ENCODE measurements at places on chromosomes 2 and 18.

GRCh38 chr2:241020201-241020600 is 21.8 kb downstream of the SNED1 start:
- no peak for DNase-seq

GRCh38 chr18:6022074-6022444 is 126.7 kb upstream of the TMEM200C start:
- DNase-seq, result no peak

DNA sequence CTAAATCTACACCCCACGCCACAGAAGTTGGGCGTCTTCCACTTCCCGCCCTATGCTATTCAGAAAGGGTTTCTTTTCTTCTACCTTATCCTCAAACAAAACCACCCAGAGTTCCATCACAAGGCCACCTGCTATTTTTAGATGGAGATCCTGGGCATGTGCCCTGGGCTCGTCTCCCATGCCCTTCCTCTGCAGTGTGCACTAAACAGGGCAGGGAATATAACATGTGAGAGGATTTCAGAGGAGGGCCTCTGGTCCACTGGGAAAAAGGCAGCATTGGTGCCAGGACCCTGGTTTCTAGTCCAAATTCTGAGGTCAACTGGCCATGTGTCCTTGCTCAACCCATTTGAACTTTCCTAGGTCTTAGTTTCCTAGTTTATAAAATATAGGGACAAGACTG is 320.0 kb downstream of the NCKAP5 start:
- no peak for DNase-seq

- DNase-seq, result no peak
Observed at GRCh38 chr18:58194028-58194427, 150.0 kb downstream of the NEDD4L start.

GRCh38 chr2:160114020-160114419 is 51.6 kb upstream of the PLA2R1 start:
- DNase-seq, result no peak

GRCh38 chr2:54514822-54515569 is 58.9 kb downstream of the SPTBN1 start:
- DNase-seq, result no peak

GRCh38 chr2:116754381-116755101 is 1060.0 kb upstream of the DDX18 start:
- DNase-seq, result no peak

- no peak for DNase-seq
Observed at GRCh38 chr2:239223310-239224198, 177.3 kb downstream of the HDAC4 start.

GRCh38 chr18:61735564-61736102 is 157.2 kb downstream of the RNF152 start:
- DNase-seq, result no peak

DNA sequence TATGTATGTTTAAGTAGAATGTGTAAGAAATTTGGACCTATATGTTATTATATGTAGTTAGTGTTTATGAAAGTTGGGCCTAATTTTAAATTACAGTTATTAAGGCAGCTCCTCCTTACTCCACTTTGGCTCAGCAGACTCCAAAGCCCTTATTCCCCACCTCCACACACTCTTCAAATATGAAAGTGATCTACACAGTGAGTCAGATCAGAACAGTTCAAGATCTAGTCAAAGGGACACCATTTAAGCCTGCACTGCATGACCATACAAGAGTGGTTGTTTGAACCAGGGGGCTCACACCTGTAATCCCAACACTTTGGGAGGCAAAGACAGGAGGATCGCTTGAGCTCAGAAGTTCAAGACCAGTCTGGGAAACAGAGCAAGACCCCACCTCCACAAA is 21.2 kb upstream of the PMAIP1 start:
- DNase-seq, result no peak

DNA sequence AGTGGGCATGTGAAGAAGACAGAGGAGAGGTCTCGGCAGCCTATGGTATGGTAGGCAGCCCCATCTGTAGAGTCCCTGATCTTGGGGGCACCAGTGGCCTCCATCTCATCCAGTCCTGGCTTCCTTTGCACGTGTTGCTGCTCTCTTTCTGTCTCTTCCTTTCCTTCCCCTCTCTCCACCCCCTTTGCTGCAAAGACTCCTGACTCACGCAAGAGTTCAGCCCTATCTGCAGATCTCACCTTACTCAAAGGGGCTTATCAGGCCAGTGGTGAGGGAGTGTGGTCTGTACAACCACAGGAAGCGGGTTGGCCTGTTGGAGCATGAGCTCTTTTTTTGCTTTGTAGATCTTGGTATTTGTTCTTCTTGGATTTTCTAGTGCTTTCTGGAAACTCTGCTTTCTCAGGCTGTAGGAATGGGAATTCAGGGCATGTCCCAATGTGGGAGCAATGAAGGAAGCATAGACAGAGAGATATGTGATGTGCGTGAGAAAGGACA is 14.6 kb upstream of the NT5DC4 start:
- DNase-seq, result peak; percentile 30

All from CD4-positive, alpha-beta T cell treated with Interferon alpha-2 for 1 hour (primary cell).